NCI-H1930 (cell line): ENCODE measurements at places on chromosomes 4 and X.

- peak; percentile 63 for DNase-seq
Measured at GRCh38 chr4:79445371-79445781, 37.3 kb upstream of the GK2 start.

DNA sequence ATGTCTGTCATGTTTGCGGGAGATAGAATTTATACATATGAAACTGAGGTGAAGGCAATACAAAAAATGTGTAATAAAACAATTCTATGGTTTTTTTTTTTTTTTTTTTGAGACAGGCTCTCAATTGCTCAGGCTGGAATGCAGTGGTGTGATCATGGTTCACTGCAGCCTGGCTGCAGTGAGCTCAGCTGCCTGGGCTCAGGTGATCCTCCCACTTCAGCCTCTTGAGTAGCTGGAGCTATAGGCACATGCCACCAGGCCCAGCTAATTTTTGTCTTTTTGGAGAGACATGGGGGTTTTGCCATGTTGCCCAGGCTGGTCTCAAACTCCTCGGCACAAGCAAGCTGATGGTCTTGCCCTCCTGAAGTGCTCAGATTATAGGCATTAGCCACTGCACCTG is 10.1 kb downstream of the RADX start:
- no peak for DNase-seq

- DNase-seq, result no peak
Measured at GRCh38 chr4:144645631-144646522, at the start of gene HHIP. TSS of gene HHIP (plus strand) at chr4:144646156. CDS start at chr4:144646676, 520 bp downstream.

DNA sequence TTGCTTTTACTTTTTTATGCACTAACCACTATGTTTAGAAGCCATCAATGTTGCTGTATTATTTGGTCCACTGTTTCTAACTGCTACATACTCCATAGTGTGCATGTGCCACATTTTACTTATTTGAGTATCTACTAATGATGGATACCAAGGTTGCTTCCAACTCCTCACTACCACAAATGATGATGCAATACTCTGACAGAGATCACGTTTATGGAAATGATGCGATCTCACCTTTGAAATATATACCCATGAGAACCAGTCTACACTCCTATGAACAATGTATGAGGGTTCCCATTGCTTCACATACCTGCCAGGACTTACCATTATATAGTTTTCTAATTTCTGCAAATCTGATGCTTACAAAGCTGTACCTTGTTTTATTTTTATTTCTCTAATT is 44.2 kb downstream of the HUWE1 start:
- no peak for DNase-seq

DNA sequence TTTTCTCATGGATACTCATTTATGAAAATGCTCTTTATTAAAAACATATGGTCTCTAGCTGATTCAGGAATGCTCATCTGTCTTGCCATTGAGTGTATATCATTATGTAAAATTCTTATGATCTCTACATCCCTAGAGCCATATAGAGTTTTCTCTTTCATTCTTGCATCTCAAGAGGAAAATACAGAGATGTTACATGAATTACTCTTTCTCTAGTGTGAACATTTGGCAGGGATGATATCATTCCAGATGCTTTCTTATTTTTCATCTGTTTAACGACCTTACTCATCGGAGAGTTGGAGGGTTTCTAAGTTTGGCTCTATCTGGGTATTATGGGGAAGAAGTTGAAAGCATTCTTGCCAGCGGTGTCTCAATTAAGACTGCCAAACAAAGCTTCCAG is 202.9 kb upstream of the SLC7A11 start:
- no peak for DNase-seq
